ENCODE measurements at places on chromosomes 6 and 20.

GRCh38 chr6:108746366-108746765 is 101.9 kb upstream of the ARMC2 start:
- no peak for DNase-seq

- DNase-seq: no peak
Measured at GRCh38 chr6:38153076-38153797, 333.7 kb downstream of the ZFAND3 start.

- DNase-seq: no peak
Measured at GRCh38 chr6:63685446-63686379, 50.1 kb downstream of the PHF3 start.

DNA sequence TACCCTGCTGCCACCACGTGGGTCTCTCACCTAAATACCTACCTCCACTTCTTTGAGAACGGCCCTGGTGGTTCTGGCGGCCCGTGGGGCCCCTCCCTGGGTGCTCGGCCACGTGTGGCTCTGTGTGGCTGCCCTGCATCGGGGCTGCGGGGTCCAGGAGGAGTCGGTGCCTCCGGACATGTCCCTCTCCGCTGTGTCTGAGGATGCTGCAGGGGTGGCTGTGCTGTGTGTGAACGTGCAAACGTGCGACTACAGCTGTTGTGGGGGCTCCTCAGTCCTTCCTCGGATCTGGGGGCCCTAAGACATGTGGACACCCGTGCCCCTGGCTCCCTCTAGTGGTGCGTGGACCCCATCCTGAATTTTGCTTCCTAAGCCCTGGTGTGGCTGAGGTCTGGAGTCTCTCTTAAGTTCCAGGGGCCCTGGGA is 691.8 kb downstream of the QKI start:
- peak; percentile 53 for DNase-seq

DNA sequence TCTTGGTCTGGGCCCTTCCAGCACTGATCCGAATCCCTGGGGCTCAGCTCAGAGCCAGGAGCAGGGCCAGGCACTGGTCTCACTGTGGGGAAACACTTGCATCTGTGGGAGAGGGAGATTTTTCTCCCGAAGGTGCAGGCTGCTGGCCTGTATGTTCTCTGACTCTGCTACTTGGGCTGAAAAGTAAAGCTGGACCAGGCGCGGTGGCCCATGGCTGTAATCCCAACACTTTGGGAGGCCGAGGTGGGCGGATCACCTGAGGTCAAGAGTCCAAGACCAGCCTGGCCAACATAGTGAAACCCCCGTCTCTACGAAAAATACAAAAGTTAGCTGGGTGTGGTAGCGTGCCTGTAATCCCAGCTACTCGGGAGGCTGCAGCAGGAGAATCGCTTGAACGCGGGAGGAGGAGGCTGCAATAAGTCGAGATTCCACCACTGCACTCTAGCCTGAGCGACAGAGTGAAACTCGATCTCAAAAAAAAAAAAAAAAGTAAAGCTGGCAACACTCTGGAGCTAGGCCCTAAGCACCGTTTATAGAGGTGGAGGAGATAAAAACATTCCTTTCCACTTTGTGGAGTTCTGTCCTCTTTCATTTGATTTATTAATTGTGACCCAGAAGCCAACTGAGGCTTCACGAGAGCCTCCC is 41.7 kb downstream of the JPH2 start:
- no peak for DNase-seq

- DNase-seq: no peak
Measured at GRCh38 chr6:90003069-90003795, 109.0 kb downstream of the GJA10 start.

GRCh38 chr6:147103694-147104093 is 100.5 kb upstream of the STXBP5 start:
- DNase-seq: no peak

- DNase-seq: no peak
Measured at GRCh38 chr20:16346956-16347355, 226.3 kb downstream of the KIF16B start.

DNA sequence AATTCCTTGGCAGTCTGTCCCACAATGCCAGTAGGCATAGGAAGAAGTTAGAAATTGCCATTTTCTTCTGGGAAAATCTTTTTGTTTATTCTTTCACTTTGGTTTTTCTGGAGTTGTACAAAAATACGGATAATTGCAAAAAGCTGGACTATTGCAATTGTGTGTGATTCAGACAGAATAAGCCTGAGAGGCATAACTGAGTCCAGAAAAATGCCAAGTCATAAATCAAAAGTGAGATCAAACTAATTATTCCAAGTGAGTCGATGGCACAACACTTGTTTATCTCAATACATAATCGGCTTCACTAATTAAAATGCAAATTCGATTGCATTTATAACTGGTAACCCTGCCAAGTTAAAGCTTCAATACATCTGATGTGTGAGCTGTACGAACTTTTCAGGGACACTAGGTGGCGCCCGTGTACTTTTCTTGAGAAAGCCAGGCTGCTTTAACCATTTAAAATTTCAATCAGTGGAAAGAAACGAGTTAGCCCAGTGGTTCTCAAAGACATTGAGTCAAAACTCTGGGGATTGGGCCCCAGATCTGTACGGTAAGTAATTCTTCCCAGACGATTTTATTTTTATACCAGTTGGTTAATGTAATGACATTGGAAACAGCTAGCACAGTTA is 102.6 kb downstream of the LAMP5 start:
- DNase-seq: peak; percentile 39

DNA sequence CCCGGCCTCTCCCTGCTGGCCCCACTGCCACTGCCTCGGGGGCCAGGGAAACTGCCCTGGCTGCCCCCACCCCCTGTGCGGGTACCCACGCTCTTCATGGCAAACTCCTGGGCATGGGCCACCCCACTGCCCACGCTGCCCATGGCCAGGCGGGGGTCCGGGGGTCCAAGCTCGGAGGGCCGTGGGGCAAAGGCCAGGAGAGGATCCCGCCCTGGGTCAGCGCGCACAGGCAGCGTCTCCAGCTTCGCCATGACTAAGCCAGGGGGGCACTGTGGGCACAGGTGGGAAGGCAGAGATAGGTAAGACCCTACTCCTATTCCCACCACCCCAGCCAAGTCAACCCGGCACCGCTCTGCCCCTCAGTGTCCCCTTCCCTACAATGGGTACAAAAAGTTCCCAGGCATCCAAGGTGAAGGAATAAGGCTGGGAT is 6.4 kb downstream of the LZTS3 start:
- no peak for DNase-seq

- no peak for DNase-seq
Measured at GRCh38 chr6:153129873-153130514, 1.1 kb downstream of the RGS17 start.

DNA sequence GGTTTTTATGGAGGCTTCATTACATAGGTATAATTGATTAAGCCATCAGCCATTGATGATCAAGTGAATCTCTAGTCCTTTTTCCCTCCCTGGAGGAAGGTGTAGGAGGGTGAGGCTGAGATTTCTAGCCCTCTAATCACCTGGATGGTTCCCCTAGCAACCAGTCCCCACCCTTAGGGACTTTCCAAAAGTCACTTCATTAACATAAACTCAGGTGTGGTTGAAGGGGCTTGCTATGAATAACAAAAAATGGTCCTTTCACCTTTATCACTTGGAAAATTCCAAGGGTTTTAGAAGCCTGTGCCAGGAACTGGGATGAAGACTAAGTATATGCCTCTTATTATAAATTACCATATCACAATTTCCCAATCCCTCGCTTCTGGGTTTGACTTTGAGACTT is 40.4 kb downstream of the SMPDL3A start:
- no peak for DNase-seq

- DNase-seq: no peak
Measured at GRCh38 chr6:52745764-52746201, 17.5 kb downstream of the GSTA2 start.

- DNase-seq: no peak
Measured at GRCh38 chr20:59145924-59146779, 17.5 kb upstream of the ZNF831 start.

DNA sequence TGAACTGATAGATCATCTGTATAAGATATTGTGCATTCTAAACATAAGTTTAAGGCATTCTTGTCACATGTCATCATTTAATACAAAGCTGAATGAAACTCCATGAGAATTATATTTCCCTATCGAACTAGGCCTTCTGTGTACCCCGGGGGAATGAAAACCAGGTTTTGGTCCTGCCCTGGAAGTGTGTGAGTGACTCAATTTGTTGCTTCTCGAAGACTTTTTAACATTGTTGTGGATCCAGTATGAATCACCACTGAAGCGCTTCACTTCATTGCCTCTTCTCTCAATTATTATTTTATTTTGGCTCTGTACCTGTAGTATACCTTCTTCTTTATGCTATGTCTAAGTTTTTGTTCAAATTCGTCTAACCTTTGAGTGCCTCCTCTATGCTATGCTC is 150.8 kb downstream of the GRIK2 start:
- DNase-seq: no peak

DNA sequence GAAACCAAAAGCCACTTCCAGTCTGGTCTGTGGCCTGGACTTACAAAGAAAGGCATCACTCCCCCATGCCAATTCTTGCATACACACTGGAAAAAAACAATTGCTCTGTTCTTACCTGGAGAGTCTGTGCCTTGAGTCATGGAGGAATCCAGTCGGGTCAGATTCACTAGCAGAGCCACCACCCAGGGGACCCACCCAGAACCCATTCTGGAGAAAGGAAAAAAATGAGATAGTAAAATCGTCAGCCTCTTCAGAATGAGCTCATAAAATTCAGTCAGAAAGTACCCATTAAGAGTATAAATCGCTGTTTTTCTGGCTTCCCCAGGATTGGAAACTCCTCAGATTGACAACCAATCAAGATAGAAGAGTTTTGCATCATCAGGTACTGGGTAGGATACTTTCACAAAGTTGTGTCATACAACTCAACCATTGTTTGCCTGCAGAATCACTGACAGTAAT is at the start of gene HLA-DOB:
TSS of gene HLA-DOB (minus strand) at position 257 of the 459 bp plus-strand sequence. CDS start at position 206, 51 bp downstream.
- no peak for DNase-seq

GRCh38 chr6:95240514-95240913 is 336.8 kb upstream of the MANEA start:
- DNase-seq: no peak

- DNase-seq: no peak
Measured at GRCh38 chr20:20699144-20699543, 13.3 kb downstream of the RALGAPA2 start.

GRCh38 chr6:29633534-29633905 is 537 bp upstream of the GABBR1 start:
- no peak for DNase-seq

GRCh38 chr20:41468994-41469600 is 102.5 kb upstream of the EMILIN3 start:
- no peak for DNase-seq

DNA sequence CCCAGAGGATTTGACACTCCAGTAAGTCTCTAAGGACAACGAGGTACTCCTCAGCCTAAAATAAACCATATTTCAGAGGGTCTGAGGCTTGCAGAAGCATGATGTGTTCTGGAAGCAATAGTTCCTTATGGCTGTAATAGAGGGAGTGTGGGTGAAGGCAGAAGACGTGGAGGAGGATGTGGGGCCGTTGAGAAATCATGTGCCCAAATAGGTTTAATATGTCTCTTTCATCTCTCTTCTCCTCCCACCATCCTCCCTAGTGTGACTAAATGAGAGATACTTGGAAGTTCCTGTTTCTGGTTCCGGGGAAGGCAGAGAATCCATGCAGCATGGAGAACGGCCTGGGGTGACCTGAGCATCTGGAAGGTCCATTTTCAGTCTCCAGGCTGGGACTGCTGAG is 174.0 kb upstream of the RSPO3 start:
- DNase-seq: no peak

DNA sequence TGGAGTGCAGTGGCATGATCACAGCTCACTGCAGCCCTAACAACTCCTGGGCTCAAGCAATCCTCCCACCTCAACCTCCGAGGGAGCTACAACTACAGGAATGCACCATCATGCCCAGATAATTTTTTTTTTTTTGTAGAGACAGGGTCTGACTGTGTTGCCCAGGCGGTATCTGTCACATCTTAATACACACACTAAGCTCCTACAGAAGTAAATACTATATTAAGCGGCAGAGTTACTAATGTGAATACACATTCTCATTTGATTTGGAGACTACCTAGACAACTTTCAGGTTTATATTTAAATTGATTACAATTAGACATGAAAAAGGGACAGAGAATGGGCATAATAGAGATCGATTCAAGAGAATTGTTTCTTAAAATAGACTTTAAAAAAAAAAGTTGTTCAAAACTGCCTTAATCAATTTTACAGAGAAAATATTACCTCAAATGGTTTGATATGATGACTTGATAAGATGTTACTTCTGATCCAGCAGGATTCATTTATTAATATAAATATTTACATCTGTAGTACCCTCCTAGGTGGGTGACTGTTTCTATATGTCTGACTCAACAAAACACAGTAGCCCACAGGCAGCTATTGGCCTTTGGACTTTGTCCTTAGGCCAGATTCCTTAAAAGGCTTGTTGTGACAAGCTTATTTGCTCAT is 7.1 kb upstream of the LOC128125822 start:
- DNase-seq: no peak

DNA sequence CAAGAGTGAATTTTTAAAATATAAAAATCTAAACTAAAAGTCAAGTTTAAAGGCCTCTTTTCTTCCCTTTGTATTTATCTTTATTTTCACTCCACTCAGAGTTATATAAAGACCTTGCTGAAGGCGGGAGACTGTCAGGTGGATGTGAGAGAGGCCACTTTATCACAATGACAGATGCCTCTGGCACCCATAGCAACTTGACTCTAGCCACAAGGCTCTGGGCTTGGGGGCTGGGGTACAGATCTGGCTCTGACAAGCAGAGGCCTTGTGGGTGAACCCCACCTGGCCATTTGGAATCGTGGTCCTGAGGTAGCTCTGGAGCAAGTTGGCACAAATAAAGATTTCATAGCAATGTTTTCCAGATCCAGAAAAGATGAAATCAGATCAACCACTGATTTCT is 417.2 kb downstream of the RFPL4B start:
- DNase-seq: no peak

- DNase-seq: no peak
Measured at GRCh38 chr6:168169624-168170023, 90.6 kb upstream of the FRMD1 start.

DNA sequence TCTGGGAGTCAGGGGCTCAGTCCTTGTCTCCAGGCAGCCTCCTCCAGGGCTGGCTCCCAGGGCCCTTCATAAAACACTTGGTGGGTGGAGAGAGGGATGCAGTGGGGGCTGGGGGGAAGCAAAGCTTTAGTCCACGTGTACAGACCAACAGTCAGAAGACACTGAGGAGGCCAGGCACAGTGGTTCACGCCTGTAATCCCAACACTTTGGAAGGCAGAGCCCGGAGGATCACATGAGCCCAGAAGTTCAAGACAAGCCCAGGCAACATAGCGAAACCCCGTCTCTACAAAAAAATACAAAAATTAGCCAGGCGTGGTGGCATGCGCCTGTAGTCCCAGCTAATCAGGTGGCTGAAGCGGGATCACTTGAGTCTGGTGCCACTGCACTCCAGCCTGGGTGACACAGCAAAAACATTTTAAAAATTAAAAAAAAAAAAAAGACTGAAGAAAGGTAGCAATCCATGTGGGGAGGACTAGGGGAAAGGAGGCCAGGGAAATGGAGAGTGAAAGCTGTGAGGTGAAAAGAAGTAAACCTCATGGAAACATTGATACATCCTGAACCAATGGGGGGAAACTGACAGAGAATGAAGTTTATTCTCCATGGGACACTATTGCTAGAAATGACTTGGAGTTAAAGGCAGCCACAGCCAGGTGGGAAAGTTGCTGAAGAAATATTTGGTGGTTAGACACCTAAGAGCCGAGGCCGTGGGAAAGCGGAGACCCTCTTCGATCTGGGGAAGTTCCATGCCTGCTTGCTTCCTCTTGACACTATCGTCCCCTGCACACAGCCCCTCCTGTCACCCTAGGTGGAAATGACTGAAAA is 35.4 kb downstream of the PIM1 start:
- DNase-seq: no peak

Data from left hindlimb (tissue), 1 donor.